NCI-H1105 (cell line): ENCODE measurements at places on chromosomes 12 and 14.

DNA sequence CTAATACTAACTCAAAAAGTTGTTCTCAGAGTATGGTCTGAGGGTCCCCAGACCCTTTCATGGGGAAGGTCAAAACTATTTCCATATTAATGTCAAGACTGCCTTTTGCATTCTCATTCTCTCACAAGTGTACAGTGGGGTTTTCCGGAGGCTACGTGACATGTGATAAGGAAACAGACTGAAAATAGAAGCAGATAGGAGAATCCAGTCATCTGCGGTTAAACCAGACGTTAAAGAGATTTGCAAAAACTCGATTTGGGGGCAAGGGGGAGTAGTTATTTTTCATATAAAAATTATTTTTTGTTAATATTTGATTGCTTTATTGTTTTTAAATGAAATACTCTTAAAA lies 1.0 kb upstream of the NAP1L1 start:
- no peak for DNase-seq

DNA sequence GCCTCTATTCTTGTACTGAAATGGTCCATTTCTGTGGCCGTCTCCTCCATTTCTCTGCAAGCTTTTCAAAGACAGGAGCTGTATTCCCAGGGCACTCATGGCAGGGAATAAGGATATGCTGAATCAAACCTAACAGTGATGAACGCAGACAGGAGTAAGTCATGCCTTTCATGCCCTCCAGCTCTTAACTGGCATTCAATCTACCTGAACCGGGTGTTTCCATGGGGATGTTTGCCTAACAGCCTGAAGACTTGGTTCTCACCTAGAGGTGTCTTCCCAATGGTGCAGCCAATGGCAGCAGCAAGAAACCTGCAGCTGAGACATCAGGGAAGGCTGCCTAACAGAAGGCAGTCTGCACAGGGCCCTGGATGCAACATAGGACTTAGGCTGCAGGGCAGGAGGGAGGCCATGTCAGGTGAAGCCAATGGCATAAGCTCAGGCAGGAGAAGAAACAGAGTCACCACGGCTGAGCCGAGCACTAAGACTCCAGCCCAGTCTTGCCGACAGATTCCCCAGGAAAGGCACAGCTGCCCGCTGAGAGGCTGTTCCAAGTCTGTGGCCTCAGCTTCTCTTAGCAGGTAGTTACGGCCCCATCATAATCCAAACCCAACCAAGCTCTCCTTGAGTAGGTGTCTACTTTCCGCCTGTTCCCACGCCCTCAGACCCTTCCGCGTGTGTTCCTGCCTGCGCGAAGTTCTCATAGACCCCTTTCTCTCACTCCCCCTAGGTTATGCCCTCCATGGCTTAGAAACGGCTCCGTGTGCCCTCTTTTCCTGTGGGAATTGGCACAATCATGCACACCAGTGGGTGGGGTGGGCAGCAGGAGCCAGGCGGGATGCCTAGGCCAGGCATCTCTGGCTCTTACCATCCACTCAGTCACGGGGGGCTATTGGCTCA lies 44.1 kb downstream of the VWF start:
- no peak for DNase-seq

GRCh38 chr12:50224026-50224692 lies 57.0 kb upstream of the CERS5 start:
- DNase-seq = no peak

GRCh38 chr12:119060847-119061796 lies 79.8 kb downstream of the SRRM4 start:
- no peak for DNase-seq
